Nasal cavity respiratory epithelium epithelial cell of viscerocranial mucosa (primary cell): ENCODE measurements at places on chromosomes 4 and X. TPM values are rescaled to one million over a fixed set of nuclear protein-coding genes. Genes with fewer than 3 reads are reported as not detected.

Gene NHS
- total RNA-seq = 2.1 and 3.4 TPM in 2 replicates

Gene H2BW2
- not detected in 2 replicates for total RNA-seq

Gene CPZ
- 0.21 TPM in 1 of 2 replicates, not detected in the other for total RNA-seq

Gene LEF1
- under 0.01 and 0.14 TPM in 2 replicates for total RNA-seq

Gene DOK7
- 2.1 and 2.7 TPM in 2 replicates for total RNA-seq

Gene XG
- 0.43 and 6.5 TPM in 2 replicates for total RNA-seq

Gene HPSE
- 0.43 and 14.0 TPM in 2 replicates for total RNA-seq

Gene FRMPD3
- total RNA-seq = under 0.01 TPM in 1 of 2 replicates, not detected in the other

Gene NDP
- total RNA-seq = 0.07 TPM in 1 of 2 replicates, not detected in the other

Gene TIMM17B
- 22.4 and 38.3 TPM in 2 replicates for total RNA-seq

Gene SLC25A53
- 3.4 and 11.4 TPM in 2 replicates for total RNA-seq

Gene HPGD
- 4.1 and 5.1 TPM in 2 replicates for total RNA-seq

Gene MAGEB2
- not detected in 2 replicates for total RNA-seq

Gene SPATA4
- under 0.01 and 0.14 TPM in 2 replicates for total RNA-seq

Gene ALPK1
- total RNA-seq = 23.9 and 25.1 TPM in 2 replicates

Gene PSAPL1
- total RNA-seq = not detected in 2 replicates

Gene CABS1
- total RNA-seq = not detected in 2 replicates

Gene FAM114A1
- 28.0 and 73.3 TPM in 2 replicates for total RNA-seq

Gene SSX1
- total RNA-seq = not detected in 2 replicates

Gene KLHL34
- total RNA-seq = under 0.01 and 0.34 TPM in 2 replicates

Gene ARHGAP36
- total RNA-seq = not detected in 2 replicates

Gene CTAG1B
- not detected in 2 replicates for total RNA-seq

Gene GCNA
- total RNA-seq = 1.4 and 1.9 TPM in 2 replicates

Gene CENPVL2
- not detected in 2 replicates for total RNA-seq

Gene SLC9B1
- total RNA-seq = 0.14 and 1.4 TPM in 2 replicates

Gene SPP1
- total RNA-seq = not detected in 2 replicates

Gene USP53
- total RNA-seq = 48.8 and 52.6 TPM in 2 replicates

Gene NMU
- total RNA-seq = 4.7 and 13.7 TPM in 2 replicates

Gene RNF212
- 0.68 and 0.71 TPM in 2 replicates for total RNA-seq

Gene CHRDL1
- total RNA-seq = not detected in 2 replicates

Gene FGG
- under 0.01 TPM in 1 of 2 replicates, not detected in the other for total RNA-seq

Gene TEX13A
- total RNA-seq = not detected in 2 replicates

Gene TLR3
- 0.68 and 7.5 TPM in 2 replicates for total RNA-seq
